ENCODE measurements at places on chromosomes 3 and 15.

DNA sequence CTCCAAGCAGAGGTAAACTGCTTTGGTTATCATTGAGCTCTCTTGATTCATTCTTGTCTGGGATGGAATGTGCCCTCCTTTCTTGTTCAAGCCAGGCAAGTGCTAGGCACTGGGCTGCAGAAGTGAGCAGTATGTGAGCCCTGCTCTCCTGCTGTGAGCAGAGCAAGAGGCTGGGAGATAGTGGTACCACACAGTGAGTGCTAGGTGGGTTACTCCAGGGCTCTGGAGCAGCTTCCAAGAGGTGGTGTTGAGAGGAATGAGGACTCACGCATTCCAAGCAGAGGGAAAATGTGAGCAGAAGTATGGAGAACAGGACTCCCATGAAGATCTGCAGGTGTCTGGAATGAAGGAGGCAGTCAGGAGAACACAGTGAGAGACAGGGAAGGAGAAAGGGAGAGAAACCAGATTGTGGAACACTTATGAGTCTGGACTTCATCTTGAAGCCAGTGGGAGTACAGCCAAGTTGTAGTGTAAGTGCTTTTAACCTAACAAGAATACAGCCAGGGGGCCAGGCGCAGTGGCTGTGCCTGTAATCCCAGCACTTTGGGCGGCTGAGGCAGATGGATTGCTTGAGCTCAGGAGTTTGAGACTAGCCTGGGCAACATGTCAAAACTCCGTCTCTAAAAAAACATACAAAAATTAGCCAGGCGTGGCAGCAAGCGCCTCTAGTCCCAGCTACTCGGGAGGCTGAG, 199.9 kb upstream of the CTDSPL start:
- no peak for DNase-seq

GRCh38 chr3:119160361-119160760, 13.0 kb upstream of the UPK1B start:
- DNase-seq, result no peak

DNA sequence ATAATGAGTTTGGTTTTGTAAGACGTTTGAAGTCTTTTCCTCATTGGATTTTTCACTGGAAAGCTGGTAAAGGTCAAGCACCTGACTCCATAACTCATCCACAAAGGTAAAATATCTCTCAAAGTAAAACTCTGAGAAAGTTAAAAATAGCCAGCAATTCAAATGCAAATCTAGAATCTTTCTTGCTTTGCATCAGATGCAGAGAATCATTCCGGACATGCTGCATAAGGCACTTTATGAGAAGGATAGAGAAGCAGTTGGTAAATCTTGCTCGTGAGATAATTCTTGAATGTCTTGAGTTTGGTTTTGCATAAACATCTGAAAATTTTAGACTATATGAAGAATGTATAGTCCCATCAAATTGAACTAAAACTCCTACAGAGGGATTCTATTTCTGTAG, 9.1 kb downstream of the KCNMB2 start:
- DNase-seq, result no peak

DNA sequence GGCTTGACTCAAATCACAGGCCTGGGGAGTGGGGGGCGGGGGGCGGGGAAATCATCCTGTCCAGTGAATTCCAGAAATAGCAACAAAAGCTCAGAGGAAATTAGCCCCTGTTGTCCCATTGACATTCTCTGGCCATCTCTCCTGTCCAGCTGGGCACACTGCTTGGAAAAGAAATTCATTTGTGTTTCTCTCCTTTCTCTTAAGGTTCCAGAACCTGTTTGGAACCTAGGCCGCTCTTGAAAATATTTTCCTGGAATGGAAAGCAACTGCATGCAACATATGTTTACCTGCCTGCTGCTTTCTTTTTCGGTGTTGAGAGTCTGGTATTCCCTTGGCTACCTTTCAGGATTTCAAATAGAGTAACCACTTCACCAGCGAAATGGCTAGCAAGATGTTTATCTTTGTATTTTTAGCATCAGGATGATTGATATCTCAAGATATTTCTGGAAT, 169.0 kb downstream of the GHSR start:
- no peak for DNase-seq

DNA sequence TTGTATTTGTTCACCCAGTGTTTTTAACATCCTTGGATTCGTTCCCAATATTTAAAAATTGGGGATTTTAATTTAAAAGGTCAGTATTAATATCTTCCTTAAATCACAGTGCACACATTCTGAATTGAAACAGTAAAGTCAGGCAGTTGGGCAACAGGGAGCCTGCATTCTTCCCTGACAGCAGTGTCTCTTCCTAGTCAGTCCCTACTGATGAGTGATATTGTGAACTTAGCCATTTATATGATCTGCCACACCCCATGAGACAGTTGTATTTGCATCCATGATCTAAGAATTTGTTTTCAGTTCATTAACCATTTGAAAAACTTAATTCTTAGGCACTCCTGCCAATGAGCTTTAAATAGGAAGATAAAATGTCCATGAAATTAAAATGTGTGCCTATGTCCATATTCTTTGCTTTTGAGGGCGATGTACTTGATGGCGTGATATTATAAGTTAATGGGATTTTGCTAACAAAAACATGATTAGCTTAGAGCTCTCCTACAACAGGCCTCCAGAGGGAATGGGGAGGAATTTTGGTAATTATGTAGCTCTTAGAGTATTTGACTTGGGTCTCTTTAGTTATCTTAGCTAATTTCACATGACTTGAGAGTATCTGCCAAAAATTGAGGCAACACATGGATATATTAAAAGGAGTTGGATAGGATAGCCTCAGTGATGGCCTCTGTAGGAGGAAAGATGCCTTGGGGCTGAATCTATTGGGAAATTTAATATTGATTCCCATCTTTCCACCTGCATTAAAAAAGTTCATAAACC, 219.3 kb downstream of the PTPRG start:
- no peak for DNase-seq

GRCh38 chr15:99504823-99505551, 60.8 kb upstream of the MEF2A start:
- no peak for DNase-seq

DNA sequence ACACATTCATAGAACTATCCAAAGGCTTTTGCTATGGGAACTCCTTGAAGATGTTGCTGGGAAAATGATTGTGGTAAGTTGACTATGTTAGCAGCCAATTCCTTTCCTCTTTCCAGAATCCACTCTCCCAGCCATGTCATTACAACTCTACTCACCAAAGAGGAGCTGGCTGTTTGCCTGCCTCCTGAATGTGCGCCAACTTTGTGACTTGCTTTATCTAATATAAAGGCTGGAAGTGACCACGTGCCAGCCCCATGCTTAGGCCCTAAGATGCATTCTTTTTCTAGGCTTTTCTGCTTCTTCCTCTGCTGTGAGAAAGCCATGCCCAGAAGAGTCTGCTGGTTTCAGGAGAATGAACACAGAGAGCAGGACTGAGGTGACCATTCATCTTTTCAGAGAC, 182.2 kb downstream of the GABRB3 start:
- DNase-seq, result no peak

- DNase-seq, result no peak
These were observed 936.2 kb downstream of the ROBO2 start for GRCh38 chr3:77976079-77976478.

DNA sequence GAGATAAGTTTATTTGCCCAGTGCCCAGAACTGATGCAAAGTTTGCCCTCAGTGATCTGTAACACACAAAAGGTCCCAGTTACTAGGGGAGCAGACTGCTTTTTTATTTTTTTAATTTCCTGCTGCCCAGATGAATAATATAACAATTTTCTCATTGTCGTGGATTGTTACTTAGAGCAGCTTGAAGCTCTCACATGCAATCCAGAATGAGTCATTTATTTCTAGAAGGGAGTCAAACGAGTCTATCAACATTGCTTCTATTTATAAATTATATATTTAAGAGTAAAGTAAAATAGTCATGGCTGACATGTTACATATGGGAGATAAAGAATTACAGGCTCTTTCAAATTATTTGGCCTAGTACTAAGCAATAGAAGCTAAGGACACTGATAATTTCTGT, 41.3 kb downstream of the MEIS2 start:
- DNase-seq, result no peak

DNA sequence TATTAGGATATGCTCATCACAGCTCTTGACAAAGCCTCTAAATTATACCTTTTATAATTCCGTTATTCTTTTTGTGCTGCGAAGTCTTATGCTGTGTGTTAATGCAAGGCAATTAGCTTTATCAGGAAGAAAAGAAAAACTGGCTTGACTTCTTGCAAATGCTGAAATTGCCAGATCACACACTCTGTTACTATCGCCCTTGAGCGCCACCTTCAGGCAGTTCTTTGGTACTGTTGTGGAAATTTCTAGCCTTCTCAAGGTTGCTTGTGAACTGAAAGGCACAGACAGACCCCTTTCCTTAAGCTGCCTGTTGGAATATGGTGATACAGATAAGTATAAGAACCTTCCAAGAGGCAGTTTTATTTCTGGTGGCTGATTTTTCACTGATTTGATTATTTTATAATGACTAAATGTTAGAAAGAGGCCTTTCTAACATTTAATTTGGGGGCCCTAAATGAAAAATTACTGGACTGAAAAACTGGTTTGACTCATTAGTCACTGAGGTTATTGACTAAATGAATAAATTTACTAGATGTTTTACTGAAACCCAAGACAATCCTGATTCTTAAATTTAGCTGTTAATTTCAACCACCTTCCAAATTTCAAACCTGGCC, 126.2 kb upstream of the RASGRP1 start:
- DNase-seq, result peak; percentile 67

- DNase-seq, result no peak
These were observed 19.4 kb downstream of the SLC6A11 start for GRCh38 chr3:10835406-10835805.

DNA sequence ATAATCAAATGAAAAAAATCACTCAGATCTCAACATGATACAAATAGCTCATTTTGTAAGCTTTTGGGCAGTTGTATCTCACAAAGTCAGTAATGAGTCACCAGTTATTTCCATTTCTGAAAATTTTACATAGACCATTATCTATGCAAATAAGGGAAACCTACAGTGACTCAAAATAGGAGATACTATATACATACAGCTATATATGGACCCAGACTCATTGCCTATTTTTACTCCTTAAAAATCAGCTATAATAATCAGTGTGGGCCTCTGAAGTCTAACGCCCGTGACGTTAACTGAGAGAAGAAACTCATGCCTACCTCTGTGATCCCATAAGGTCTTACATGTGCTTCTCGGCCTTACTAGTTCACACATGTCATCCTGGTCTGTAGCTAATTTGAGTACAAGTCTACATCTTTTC, 31.6 kb downstream of the LRIG1 start:
- no peak for DNase-seq

GRCh38 chr15:67578020-67578600, 35.6 kb downstream of the MAP2K5 start:
- DNase-seq, result no peak

DNA sequence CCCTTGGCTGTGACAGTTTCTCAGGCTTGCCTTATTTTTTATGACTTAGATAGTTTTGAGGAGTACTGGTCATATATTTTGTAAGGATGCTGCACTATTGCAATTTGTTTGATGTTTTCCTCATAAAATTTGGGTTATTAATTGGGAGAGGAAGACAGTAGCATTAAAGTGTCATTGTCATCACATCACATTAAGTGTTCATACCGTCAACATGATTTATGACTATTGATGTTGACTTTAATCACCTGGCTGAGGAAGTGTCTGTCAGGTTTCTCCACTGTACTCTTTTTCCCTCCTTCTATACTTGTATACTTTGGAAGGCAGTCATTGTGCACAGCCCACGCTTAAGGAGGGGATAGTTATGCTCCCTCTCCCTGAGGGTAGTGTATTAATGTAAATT, 26.9 kb downstream of the TRIM69 start:
- no peak for DNase-seq

DNA sequence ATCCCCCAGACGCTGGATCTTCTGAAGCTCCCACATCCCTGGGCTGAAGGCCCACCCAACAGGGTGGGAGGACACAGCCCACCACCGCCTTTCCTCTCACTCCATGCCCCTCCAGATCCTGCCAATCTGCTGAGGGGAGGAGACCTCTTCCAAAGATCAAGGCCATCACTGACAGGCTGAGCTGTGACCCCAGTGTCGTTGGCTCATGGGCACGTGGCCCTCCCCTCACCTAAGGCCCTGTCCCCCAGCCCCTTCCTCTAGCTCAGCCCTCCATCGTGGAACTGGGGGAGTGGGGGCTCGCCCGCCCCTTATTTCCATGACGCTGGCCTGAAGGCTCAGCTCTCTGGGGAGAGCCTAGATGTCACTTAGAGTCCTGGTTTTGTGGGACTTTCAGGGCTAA, 10.4 kb downstream of the C3orf18 start:
- no peak for DNase-seq

- no peak for DNase-seq
These were observed 112.4 kb upstream of the GOLGA8J start for GRCh38 chr15:29970402-29970695.

DNA sequence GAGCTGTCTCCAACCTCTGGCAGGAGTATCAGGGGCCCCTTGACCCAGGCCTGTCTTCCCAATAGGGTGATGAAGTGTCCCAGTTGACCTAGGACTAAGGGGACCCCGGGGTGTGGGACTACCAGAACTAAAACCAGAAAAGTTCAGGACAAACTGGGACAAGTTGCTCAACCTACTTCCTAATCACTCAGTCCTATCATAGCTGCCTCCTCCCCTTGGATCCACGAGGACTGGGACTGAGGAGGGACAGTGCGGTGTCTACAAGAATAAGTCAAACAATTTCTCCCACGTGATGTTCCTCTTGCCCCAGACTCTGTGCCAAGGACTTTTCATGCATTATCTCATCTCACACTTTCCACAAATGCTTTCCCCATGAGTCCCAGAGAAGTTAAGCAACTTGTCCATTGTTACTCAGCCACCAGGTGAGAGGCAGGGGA, 49.4 kb upstream of the SLCO2A1 start:
- no peak for DNase-seq

- no peak for DNase-seq
These were observed 117.6 kb upstream of the TBL1XR1 start for GRCh38 chr3:177314897-177315296.

GRCh38 chr3:175179055-175179454, 319.9 kb downstream of the NAALADL2 start:
- DNase-seq, result no peak

DNA sequence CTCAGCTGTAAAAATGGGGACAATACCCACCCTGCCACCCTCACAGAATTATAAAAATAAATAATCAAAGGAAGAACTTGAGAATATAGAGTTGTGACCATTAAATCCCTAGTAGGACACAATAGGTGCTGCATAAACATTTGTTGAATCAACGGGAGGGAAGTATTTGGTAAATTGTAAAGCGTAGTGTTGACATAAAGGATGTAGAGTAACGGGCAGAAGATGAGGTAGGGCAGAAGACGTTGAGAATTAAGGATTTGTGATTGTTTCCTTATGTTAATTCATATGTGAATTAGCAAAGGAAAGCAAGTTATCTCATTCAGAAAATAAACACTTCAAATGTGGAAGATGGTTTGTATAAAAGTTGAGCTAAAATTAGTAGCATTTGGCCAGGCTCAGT, 7.1 kb downstream of the RAMAC start:
- DNase-seq, result no peak

Measured in stimulated activated CD4-positive, alpha-beta T cell treated with anti-CD3 and anti-CD28 coated beads, Interleukin-4, amount 100 ng/mL, for 48 hours (primary cell).